NCI-H2171 (cell line): ENCODE measurements at places on chromosomes 1 and 21.

DNA sequence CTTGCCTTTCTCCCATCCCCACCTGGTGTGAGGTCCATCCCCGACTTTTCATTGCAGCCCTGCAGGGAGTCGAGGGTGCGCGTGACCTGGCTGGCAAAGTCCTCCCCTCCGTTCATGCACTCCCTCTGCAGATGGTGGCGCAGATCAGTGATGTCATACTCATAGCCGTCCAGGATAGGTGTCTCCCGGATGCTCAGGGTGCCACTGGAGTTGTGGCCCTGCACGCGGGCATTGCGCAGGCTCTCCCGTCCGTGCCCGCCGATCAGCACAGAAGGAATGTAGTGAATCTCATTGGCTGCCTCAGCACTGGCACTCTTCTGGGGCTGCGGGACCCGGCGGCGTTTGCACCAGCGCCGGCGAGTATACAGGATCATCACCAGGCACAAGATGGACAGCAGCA is 132.1 kb downstream of the ASTN1 start:
- peak; percentile 54 for DNase-seq

DNA sequence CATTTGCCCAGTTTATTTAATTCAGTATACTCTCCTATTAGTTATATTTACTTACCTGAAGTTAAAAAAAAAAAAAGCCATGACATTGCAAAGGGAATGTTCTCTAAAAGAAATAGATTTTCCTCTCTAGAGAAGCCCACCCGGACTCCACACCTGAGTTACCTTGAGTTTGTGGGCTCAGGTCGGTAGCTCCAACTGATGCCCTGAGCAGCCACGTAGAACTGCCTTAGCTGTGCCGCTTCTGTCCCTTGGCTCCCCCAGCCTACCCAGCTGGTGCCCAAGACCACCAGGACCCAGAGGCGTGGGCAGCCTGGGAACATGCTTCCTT is 250 bp downstream of the F5 start:
- no peak for DNase-seq

- DNase-seq = no peak
Measured at GRCh38 chr1:77383236-77383635, 101.4 kb downstream of the AK5 start.

GRCh38 chr1:218852527-218852926 is 321.2 kb upstream of the LYPLAL1 start:
- DNase-seq = no peak

DNA sequence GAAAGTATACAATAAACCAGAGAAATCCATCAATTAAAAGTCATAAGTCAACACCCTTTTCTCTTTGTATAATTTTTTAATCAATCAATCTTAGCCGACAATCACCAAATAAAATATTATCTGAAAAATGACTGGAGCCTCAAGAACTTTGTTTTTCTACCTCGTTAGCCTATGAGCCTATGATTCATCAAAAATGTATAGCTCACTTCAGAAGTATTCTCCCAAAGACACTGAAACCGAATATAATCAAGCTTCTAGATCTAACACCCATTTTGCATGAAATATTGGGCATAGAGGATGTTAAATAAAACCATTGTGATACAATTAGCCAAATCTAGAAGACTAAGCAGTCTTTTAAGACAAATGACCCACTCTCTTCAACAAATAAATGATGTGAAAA is 17.8 kb upstream of the RSBN1 start:
- DNase-seq = no peak

DNA sequence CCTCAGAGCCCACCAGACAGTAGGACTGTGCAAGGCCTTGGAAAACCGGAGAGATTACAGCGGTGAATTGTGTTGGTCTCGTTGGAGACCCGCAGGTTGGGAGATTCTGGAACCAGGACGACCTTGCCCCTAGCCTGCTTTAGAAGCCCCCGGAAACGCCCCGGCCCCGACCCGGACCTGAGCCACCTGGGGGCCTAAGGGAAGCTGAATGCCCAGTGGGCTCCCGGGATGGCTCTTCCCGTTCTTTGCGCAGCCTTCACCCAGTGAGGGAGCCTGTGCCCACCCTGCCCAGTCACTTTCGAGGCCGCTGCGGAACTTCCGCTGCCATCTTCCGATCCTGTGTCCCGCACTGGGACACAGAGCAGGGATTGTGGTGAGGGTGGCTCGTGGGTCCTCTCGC is 254.4 kb downstream of the FAM72C start:
- no peak for DNase-seq

DNA sequence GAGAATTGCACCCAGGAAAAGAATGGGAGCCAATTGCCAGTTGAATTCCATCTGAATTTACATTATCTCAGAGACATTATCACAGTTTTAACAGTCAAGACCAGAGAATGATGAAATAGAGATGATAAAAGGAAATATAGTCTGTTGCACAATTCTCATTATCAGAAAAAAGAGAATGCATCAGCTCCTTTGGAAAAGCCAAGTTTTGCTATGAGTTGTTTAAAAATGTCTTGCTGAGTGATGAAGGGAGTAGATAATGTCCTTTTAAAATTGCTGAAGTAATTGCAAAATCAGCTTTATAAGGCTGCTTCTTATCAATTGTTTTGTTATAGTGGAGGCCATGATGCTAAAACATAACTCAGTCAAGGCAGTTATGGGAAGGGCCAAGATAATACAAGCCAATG is 37.9 kb upstream of the EEIG2 start:
- DNase-seq = no peak

GRCh38 chr1:14516974-14517840 is 81.3 kb upstream of the KAZN start:
- no peak for DNase-seq

DNA sequence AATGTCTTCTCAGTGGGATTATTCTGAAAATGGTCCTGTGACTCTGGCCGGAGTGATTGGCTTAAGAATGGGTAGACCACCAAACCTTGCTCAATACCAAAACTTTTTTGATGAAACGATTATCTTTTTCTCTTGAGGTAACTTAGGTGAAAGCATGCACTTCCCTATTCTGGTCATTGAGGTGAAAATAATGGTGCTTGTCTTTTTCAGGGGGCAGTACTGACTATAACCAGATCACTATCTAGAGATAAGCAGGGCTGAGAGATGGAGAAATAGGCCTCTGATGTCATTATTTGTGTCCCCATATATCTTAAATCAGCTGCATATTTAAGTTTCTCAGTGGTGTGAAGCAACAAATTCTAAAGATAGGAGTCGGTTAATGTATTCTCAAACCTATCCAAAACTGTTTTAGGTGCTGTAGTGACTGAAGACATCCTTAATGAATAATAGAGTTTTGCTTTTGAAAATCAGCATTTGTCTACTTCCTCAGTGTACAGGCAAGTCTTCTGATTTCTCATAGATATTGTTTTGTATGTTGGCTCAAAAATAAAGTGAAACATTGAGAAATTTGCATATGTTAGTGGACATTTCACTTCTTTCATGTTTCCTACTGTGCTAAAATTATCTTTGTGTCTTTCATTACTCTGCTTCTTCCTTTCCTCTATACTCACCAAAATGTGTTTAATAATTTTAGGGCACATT is 735.3 kb upstream of the ADGRL4 start:
- no peak for DNase-seq

GRCh38 chr1:231761747-231762541 is 135.4 kb downstream of the DISC1 start:
- no peak for DNase-seq
